ENCODE measurements at places on chromosomes 12 and 14.
A peak's percentile ranks its signal among the peaks of the same experiment; 100 is the strongest.

DNA sequence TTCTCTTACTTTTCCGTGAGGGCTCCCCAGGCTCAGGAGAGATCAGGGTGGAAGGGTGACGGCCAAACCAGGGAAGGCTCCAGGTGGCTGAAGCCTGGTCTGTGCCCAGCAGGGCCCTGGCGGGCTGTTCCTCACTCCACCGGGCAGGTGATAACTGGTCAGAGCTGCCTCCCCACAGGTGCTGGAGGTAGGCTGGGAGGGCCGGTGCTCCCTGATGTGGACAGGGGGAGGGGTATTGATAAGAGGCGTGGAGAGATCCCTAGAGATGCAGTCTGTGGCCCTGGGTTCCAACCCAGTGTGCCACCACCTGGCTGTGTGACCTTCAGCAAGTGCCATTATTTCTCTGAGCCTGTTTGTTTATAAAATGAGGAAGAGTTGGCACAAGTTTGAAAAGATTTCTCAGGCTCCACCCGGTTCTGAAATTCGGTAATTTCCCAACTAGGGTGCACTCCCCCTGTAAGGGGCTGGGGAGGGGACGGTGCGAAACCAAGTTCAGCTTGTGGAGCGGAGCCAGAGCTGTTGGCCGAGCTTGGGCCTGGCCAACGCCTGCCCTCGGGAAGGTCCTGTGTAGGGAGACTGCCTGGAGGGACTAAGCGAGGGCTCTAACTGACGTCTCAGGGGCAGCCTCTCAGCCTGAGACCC is 1.0 kb upstream of the NR4A1 start:
- DNase-seq: peak; percentile 41

DNA sequence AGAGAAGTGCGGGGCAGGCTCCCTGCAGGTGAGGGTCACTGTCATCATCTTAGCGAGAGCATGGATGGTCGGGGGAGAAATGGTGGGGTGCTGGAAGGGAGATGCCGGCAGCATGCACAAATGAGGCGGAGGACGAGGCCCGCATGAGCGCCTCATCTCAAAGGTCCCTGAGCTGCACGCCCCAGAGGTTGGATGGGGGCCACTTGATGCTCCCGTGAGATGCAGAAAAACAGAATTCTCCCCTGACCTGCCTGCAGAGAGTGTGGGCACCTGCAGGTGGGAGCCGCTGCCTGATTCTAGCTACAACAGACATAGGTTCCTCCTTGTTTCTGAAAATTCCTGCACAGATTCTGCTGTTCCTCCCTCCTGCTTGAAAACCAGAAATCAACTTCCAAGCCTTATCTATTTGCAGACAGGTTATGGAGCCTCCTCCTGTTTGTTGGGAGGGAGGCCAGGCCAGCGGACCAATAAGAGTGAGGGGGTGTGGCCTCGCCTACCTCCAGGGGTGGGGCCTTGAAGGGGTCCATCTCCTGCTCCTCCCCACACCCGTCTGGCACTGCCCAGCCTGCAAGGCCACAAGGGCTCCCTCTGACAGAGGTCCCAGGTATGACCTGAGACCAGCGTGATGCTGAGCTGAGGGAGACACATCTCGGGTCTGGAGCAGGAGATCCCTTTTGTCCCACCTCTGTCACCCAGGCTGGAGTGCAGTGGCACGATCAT is 67.2 kb downstream of the KDM2B start:
- peak; percentile 34 for DNase-seq

DNA sequence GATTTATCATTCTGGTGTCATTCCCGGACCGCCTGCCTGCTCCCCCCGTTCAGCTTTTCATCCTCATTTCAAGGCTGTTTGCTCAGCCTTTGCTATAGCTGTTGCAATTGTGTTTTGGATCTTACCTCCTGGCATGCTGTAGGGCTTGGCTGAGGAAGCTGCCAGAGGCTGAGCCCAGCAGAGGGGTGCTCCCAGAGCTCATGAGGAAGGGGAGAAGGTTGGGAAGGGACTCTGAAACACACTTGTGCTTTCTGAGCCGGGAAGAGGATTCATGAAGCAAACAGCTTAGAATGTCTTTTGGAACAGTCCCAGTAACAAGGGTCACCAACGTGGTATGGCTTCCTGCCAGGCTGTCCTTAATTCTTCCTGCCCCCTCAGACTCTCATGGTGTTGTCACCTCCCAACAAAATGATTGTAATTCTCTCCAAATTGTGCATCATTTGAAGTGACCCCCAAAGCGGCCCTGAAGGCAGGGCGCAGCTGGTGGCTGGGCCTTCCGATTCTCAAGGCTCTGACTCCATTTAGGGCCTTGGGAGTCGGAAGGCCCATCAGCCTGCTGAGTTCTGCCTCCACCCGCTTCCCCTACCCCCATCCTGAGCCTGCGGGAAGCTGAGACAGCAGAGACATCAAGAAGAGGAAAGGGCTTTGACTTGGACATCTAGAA is 111.9 kb upstream of the ARHGAP5 start:
- DNase-seq: no peak

DNA sequence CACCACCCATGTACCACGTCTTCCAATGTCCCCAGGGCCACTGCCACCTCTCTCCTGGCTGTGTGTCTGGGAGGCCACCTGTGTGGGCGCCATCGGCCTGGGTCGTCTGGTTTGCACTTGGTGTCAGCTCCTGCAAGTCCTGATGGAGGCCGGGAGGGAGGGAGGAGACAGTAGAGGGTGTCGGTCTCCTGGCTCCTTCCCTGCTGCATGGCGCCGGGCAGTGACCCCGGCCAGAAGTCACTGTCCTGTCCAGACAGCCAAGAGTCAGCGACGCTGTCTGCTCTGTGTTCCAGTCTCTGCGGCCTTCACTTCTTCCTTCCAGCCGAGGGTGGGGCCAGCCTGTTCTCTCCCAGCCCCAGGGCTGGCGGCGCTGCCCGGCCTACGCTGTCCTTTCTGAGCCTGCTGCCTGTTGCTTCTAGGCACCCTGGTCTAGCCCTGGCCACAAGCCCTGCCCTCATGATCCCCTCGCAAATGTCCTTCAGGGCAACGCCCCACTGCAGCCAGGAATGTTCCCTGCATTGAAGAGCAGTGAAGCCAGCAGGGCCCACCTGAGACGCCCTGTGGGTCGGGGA is 13.0 kb upstream of the LBHD2 start:
- no peak for DNase-seq

- no peak for DNase-seq
These were observed 13.0 kb downstream of the PELI2 start for GRCh38 chr14:56131004-56131864.

DNA sequence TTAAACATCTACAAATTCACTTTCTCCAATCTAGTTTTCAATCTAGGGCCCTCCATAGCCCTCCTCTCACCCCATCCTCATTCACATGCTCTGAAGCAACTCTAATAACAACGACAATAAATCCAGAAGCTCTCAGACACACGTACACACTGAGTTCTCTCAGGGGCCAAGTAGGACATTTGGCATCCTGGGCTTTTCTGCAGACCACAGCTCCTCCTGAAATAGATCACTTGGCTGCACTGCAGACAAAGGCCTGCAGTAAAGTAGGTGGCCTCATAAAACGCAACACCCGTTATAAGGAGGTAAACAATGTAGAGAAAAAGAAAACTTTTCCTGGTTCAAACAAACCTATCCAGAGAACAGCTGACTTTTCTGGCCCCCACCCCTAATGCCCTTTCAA is 111.2 kb downstream of the TMTC1 start:
- DNase-seq: no peak

DNA sequence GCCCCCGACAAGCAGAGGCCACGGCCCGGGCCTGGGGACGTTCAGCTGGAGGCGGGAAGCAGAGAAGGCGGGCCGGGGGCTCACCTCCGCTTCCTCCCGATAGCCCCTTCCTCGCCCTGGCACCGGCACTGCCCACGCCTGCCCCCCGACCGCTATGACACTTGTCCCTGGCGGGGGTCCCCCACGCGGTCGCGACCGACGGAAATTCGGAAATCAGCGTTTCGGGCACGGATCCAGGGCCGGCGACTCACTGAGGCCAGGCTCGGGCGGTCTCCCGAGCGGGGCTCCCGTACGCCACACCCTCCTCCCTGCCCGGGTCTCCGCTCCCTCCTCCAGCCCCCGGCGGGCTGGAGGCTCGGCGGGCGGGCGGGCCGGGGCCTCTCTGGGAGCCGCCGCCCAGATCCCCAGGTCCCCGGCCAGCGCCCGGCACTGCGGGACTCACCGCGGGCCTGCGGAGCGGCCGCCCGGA is 581 bp downstream of the PITPNM2 start:
- DNase-seq: no peak

DNA sequence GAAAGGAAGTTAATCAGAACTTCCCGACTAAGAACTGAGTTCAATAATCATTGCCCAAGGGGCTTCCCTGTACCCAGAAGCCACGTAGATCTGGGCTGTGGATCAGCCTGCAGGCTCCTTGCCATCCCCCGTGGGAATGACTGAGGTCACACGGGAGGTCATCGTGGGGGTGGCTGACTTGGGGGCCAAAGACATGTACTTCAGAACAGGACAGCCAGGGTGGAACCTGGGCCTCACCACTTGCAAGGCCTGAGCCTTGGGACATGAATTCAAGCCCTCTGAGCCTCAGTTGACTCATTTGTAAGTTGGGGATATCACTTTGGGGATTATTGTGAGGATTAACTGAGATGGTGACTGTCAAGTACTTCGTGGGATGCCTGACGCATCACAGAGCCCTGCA is 221.0 kb downstream of the SLC41A2 start:
- DNase-seq: no peak

DNA sequence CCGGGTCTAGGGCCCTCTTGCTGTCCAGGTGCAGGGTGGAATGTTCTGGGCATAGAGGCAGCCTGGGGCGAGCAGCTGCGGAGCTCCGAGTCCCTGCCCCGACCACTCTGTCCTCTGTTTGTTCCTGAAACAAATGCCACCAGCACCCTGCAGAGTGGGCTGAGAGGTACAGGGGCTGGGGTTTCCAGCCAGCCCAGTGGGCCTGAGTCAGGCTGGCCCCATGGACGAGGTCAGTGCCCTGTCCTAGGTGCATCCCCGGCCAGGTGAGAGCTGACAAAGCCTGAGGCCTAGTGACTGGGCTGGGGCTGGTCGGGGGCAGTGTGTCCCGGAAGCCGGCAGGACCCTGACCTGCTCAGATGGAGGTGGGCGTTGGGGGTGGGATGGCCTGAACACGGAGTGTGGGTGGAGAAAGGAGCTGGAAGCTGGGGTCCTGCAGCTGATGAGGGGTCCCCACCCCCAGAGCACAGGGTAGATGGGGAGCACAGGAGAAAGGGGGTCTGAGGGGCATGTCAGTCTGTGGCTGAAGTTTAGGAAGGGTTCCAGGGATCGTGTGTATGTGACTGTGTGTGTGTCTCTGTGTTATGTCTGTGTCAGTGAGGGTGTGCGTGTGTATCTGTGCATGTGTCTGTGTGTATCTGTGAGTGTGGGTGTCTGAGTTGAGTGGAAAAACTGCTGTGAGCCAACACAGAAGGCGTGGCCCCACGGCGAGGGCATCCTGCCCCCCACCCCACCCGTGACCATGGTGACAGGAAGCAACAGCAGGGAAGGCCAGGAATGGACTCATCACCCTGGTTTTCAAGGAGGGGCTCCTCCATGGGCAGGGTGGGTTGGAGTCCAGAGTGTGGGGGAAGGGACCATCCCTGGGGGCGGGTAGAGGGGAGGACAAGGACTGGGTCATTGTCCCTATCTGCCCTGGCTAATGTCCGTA is 2.4 kb upstream of the CRIP1 start:
- peak; percentile 68 for DNase-seq

DNA sequence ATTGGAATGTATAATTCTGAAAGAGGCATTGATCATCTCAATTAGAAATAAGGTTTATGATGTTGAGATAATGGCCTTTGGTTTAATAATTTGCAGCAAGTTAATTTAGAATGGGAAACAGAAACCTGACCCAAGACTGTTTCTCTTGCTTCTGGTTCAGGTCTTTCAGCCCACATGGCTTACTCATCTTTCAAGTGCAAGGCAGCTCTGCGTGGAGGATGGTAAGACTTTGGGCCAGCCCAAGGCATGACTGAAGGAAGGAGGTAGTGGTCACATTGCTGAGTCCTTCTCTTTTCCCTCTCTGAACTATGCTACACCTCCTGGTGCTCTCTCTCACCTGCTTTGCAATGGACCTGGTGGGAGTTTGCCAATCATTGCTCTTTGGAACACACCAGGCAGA is 98.7 kb downstream of the CAND1 start:
- no peak for DNase-seq

Measured in AG20443 (cell line).